ENCODE measurements at places on chromosomes 7 and 10.

- DNase-seq, result no peak
These were observed 2.6 kb upstream of the C10orf71 start for GRCh38 chr10:49296382-49296781.

- peak; percentile 42 for DNase-seq
These were observed 126.5 kb downstream of the FAM107B start for GRCh38 chr10:14648005-14648765.

GRCh38 chr10:18860631-18861240 is 187.9 kb upstream of the MALRD1 start:
- DNase-seq, result no peak

DNA sequence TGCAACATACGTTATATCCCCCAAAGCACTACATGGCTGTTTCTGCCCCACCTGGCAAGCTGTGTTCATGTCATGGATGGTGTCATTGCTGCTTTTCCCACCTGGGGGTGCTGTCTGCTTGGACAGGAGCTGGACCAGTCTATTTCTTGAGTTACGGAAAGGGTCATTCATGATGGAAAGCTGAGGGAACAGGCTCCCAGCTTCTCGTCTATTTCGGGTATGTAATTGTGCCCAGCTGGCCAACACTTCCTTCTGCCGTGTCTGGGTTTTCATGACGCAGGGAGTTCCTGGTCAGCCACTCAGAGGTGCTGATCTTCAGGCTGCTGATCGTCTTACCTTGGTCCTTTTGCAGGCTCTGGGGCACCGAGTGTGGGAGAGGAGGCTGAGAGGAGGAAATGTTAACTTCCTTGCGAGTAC is 8.6 kb downstream of the BTBD16 start:
- DNase-seq, result no peak

GRCh38 chr10:132885451-132886210 is 56.7 kb downstream of the CFAP46 start:
- DNase-seq, result no peak

GRCh38 chr10:130345728-130346127 is 209.5 kb downstream of the GLRX3 start:
- DNase-seq, result peak; percentile 53
